Thoracic aorta (tissue), 2 donors: ENCODE measurements at places on chromosomes 4 and X. TPM values are rescaled to one million over a fixed set of nuclear protein-coding genes. Genes with fewer than 3 reads are reported as not detected.
A peak's percentile ranks its signal among the peaks of the same experiment; 100 is the strongest.

DNA sequence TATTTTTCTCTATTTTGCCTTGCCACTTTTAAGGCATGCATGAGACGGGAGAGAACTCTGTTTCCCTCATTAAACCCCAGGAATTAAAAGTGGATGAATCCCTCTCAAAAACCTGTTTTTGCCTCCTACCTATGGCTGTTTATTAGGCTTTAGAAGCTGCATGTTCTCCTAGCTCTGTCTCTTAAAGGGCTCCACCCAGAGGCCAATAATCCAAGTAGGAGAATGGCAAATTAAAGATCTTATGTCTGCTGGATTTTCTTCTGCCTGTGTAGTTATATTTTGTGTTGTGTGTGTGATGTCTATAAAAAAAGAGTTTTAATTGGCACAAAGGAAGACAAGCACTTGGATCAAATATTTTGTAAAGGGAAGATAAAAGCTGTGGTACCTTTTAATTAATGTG, 32.4 kb downstream of the MAGEC1 start:
- no peaks in the 10 kb centered on the region for H3K36me3 ChIP-seq
- no peak overlapping the region for H3K4me3 ChIP-seq
- H3K4me1 ChIP-seq = no peaks in the 10 kb centered on the region
- DNase-seq = no peak
- no peak overlapping the region for H3K27ac ChIP-seq
- no peaks in the 10 kb centered on the region for H3K27me3 ChIP-seq

Gene PNMA6A
- 8.7 TPM for total RNA-seq

Gene SLC10A6
- 4.2 TPM for total RNA-seq

Gene PABPC5
- total RNA-seq = 1.8 TPM

DNA sequence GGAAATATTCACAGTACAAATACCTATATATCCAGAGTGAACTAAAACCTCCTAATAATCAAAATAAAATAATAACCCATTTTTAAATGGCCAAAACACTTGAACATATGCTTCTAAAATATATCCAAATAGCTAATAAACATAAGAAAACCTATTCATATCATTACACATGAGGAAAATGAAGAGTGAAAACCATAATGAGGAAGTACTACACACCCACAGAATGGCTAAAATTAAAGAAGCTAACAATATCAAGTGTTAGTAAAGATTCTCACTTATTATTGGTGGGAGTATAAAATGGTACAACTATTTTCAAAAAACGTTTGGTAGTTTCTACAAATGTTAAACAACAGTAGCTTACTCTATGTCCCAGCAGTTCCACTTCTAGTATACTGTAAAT, 92.1 kb downstream of the KLHL13 start:
- no peak for DNase-seq
- no peak overlapping the region for H3K27ac ChIP-seq
- H3K4me1 ChIP-seq = no peaks in the 10 kb centered on the region
- no peak overlapping the region for H3K4me3 ChIP-seq
- no peaks in the 10 kb centered on the region for H3K36me3 ChIP-seq

Gene BEND2
- total RNA-seq = not detected

Gene PPEF2
- not detected for total RNA-seq

- no peak overlapping the region for H3K27ac ChIP-seq
- no peaks in the 10 kb centered on the region for H3K36me3 ChIP-seq
- DNase-seq = no peak
- H3K4me1 ChIP-seq = no peaks in the 10 kb centered on the region
- H3K27me3 ChIP-seq = no peaks in the 10 kb centered on the region
Observed at GRCh38 chr4:95348418-95348817, 200.4 kb downstream of the UNC5C start.

GRCh38 chr4:41746025-41746439, 2.5 kb downstream of the PHOX2B start:
- H3K36me3 ChIP-seq = no peaks in the 10 kb centered on the region
- no peaks in the 10 kb centered on the region for H3K4me1 ChIP-seq
- H3K27me3 ChIP-seq = peaks cover 29% of the 10 kb centered on the region
- no peak overlapping the region for H3K27ac ChIP-seq

Gene NLRP2B
- 0.14 TPM for total RNA-seq

- H3K27me3 ChIP-seq = no peaks in the 10 kb centered on the region
- H3K27ac ChIP-seq = no peak overlapping the region
- no peak overlapping the region for H3K4me3 ChIP-seq
- H3K36me3 ChIP-seq = no peaks in the 10 kb centered on the region
Observed at GRCh38 chr4:187929024-187929423, 66.5 kb upstream of the ZFP42 start.

DNA sequence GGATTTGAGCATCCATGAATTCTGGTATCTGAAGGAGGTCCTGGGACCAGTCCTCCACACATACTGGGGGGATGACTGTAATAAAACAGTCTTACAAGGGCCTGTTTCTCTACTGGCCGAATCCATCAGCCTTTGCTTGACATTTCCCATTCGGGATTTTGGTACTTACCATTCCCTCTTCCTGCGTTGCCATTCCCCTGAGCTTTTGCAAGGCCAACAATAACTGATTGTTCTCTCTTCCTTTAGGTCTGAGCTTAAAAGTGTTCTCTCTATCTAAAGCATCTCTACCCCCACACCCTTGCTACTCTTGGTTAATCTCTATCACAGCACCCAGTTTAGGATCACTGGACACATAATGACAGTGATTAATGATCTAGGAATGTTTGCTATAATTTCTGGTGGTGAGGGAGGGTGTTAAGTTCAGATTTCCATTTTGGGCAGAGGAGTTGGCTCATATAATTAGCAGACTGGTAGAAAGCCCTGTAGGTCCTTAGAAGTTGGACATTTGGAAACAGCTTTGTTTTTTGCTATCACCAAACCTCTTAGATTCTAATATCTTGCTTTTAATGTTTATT, 29.4 kb downstream of the TMA16 start:
- no peaks in the 10 kb centered on the region for H3K4me1 ChIP-seq
- no peak overlapping the region for H3K4me3 ChIP-seq
- H3K27ac ChIP-seq = no peak overlapping the region
- DNase-seq = no peak
- H3K27me3 ChIP-seq = no peaks in the 10 kb centered on the region

DNA sequence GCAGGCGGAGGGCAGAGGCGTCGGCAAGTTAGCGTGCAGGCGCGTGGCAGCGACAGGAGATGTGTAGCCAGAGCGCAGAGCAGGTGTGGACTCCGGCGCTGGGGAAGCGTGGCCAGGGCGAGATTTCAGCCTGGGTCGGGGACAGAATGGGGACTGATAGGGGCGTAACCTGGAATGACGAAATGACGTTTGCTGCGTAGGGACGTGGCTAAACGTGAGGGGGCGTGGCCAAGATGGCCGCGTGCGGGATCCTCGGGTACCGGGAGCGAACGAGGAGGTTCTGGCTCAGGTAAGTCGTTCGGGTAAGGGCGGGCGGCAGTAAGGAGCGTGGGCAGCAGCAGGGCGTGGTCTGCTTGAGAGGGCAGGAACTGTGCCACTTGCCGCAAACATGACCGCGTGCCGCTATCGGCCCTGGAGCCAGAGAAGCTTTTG, 10.9 kb upstream of the CLTRN start:
- peak overlapping the region; percentile 76 for H3K4me3 ChIP-seq
- no peaks in the 10 kb centered on the region for H3K36me3 ChIP-seq
- H3K27me3 ChIP-seq = no peaks in the 10 kb centered on the region
- no peaks in the 10 kb centered on the region for H3K4me1 ChIP-seq

- H3K4me1 ChIP-seq = no peaks in the 10 kb centered on the region
- H3K27me3 ChIP-seq = no peaks in the 10 kb centered on the region
- H3K27ac ChIP-seq = no peak overlapping the region
- no peak for DNase-seq
- no peaks in the 10 kb centered on the region for H3K36me3 ChIP-seq
Observed at GRCh38 chr4:176359590-176359989, 39.8 kb downstream of the SPCS3 start.

DNA sequence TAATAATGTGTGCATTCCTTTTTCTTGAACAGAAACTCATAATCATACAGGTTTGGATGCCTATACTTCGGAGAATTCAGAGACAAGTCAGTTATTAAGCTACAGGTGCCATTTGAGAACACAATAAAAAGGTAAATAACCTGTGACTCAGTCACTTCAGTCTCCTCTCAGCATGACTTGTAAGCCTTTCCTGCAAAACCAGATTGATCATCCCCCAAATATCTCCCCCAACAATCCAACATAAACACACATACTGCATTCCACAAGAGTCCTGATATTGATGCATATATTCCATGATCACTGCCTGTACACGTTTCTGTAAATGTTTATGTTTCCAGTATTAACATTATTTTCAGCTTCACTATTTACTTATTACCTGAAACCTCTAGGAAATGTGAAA, 110.8 kb downstream of the PWWP3B start:
- H3K4me3 ChIP-seq = no peak overlapping the region
- no peaks in the 10 kb centered on the region for H3K27me3 ChIP-seq

- no peaks in the 10 kb centered on the region for H3K27me3 ChIP-seq
- no peak overlapping the region for H3K4me3 ChIP-seq
- no peaks in the 10 kb centered on the region for H3K36me3 ChIP-seq
- no peak overlapping the region for H3K27ac ChIP-seq
- H3K4me1 ChIP-seq = no peaks in the 10 kb centered on the region
- DNase-seq = no peak
Observed at GRCh38 chr4:186882293-186882692, 158.6 kb upstream of the FAT1 start.

Gene XPNPEP2
- total RNA-seq = 2.7 TPM

- no peak for DNase-seq
- no peak overlapping the region for H3K4me3 ChIP-seq
- no peaks in the 10 kb centered on the region for H3K27me3 ChIP-seq
- H3K27ac ChIP-seq = no peak overlapping the region
Observed at GRCh38 chr4:128378668-128379067, 91.1 kb upstream of the PGRMC2 start.

Gene AKAP4
- not detected for total RNA-seq

Gene CXXC4
- total RNA-seq = 2.5 TPM

GRCh38 chrX:50677789-50678188, 136.2 kb downstream of the SHROOM4 start:
- DNase-seq = no peak
- no peaks in the 10 kb centered on the region for H3K27me3 ChIP-seq
- no peak overlapping the region for H3K4me3 ChIP-seq
- no peaks in the 10 kb centered on the region for H3K36me3 ChIP-seq

Gene PDCL2
- not detected for total RNA-seq

Gene GPR78
- total RNA-seq = not detected

- peaks cover 44% of the 10 kb centered on the region for H3K4me1 ChIP-seq
- no peaks in the 10 kb centered on the region for H3K27me3 ChIP-seq
- H3K27ac ChIP-seq = peak overlapping the region; percentile 96
Observed at GRCh38 chr4:125315576-125316400, 1.0 kb downstream of the FAT4 start.

Gene ASB12
- not detected for total RNA-seq

- H3K27me3 ChIP-seq = no peaks in the 10 kb centered on the region
- H3K4me1 ChIP-seq = no peaks in the 10 kb centered on the region
- DNase-seq = no peak
- no peaks in the 10 kb centered on the region for H3K36me3 ChIP-seq
- no peak overlapping the region for H3K27ac ChIP-seq
- no peak overlapping the region for H3K4me3 ChIP-seq
Observed at GRCh38 chr4:165700855-165701254, 172.2 kb upstream of the TLL1 start.

Gene TSPAN7
- total RNA-seq = 17.7 TPM

Gene UGT2A3
- total RNA-seq = not detected

GRCh38 chr4:85778632-85779131, 303.7 kb downstream of the ARHGAP24 start:
- no peak for DNase-seq
- H3K27me3 ChIP-seq = no peaks in the 10 kb centered on the region
- peak overlapping the region; percentile 70 for H3K27ac ChIP-seq

DNA sequence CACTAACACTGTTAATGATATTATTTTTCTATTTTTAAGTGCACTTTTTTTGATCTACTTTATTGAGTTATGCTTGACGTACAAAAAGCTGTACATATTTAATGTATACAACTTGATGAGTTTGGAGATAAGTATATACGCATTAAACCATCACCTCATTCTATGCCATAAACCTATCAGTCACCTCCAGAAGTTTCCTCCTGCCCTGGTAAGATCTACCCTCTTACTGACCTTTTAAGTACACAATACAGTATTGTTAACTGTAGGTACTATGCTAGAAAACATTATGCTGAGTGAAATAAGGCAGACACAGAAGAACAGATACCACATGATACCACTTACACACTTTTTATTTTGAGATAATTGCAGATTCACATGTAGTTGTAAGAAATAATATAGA, 36.9 kb downstream of the INTS6L start:
- no peak for DNase-seq
- H3K36me3 ChIP-seq = no peaks in the 10 kb centered on the region
- H3K27me3 ChIP-seq = no peaks in the 10 kb centered on the region
- no peak overlapping the region for H3K27ac ChIP-seq
- no peaks in the 10 kb centered on the region for H3K4me1 ChIP-seq

Gene SPATA4
- total RNA-seq = not detected

- no peak for DNase-seq
- no peak overlapping the region for H3K27ac ChIP-seq
- no peaks in the 10 kb centered on the region for H3K27me3 ChIP-seq
- no peak overlapping the region for H3K4me3 ChIP-seq
- no peaks in the 10 kb centered on the region for H3K36me3 ChIP-seq
Observed at GRCh38 chrX:1743105-1743504, 128.2 kb downstream of the ASMT start.

GRCh38 chr4:105896461-105896942, 1.2 kb downstream of the NPNT start:
- H3K4me1 ChIP-seq = peaks cover 7% of the 10 kb centered on the region
- H3K27me3 ChIP-seq = no peaks in the 10 kb centered on the region
- H3K36me3 ChIP-seq = no peaks in the 10 kb centered on the region
- no peak for DNase-seq
- peak overlapping the region; percentile 87 for H3K27ac ChIP-seq

- DNase-seq = no peak
- no peak within 1 kb of the TSS for H3K27ac ChIP-seq
- no peaks in the 10 kb centered on the region for H3K36me3 ChIP-seq
- no peaks in the 10 kb centered on the region for H3K27me3 ChIP-seq
- H3K4me1 ChIP-seq = no peaks in the 10 kb centered on the region
Observed at GRCh38 chr4:171812665-171813525, at the start of gene GALNTL6. GALNTL6 (plus strand) TSS chr4:171813404.

Gene FGFR3
- total RNA-seq = 1.4 TPM

Gene NCAPG
- 0.63 TPM for total RNA-seq

- DNase-seq = no peak
- no peaks in the 10 kb centered on the region for H3K36me3 ChIP-seq
- no peaks in the 10 kb centered on the region for H3K4me1 ChIP-seq
- no peak overlapping the region for H3K27ac ChIP-seq
Observed at GRCh38 chr4:173910891-173911290, 372.6 kb downstream of the FBXO8 start.

Gene RIPPLY1
- not detected for total RNA-seq

Gene STPG2
- not detected for total RNA-seq

- no peaks in the 10 kb centered on the region for H3K27me3 ChIP-seq
- H3K36me3 ChIP-seq = no peaks in the 10 kb centered on the region
- H3K4me3 ChIP-seq = no peak overlapping the region
Observed at GRCh38 chr4:133866328-133866699, 335.3 kb downstream of the PABPC4L start.

Gene KCNIP4
- not detected for total RNA-seq

- no peak for DNase-seq
- no peaks in the 10 kb centered on the region for H3K4me1 ChIP-seq
Observed at GRCh38 chr4:130361616-130362015, 1265.7 kb downstream of the C4orf33 start.
